ENCODE measurements at places on chromosomes 4 and X.

GRCh38 chrX:2264179-2265030 lies 236.4 kb downstream of the DHRSX start:
- DNase-seq, result no peak

DNA sequence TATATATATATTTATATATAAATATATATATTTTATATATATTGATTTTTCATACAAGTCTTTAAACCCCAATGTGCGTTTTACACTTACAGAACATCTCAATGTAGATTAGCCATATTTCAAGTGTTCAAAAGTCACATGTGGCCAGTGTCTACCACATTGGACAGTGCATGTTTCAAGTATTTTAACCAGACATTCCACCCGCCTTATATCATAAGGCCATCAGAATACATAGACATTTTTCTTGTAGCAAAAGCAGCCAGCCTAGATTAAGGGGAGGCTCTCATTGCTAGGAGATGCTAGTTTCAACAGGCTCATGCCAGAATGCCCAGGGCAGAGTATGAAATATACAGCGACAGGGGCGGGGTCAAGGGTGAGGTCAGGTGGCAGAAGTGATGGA lies 202.0 kb downstream of the NR3C2 start:
- no peak for DNase-seq

DNA sequence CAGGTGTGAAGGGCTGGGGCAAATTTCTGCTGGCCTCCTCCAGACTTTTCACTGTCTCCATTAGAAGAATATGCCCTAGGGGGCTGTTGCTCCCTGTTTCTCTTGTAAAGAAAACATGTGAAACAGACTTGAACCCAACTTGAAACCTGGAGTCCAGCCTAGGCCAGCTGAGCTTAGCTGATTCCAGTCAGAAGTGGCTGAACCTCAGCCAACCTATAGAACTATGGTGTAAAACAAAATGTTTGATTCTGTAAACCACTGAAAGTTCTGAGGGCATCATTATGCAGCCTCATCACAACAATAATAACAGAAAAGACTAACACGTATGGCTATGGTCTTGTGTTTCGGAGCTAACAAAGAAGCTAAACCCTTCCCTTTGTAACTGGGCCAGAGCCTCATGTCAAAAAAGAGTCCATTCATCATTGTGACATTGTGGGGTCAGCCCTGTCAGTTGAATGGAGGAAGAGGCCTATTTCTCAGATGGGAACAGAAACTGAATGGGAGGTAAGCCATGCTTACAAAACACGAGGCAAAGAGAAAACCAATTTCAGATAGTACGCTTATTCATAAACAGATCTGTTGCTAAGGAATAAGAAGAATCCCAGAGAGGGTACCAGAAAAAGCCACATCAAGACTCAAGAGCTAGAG lies 34.1 kb downstream of the SETD7 start:
- DNase-seq, result no peak

DNA sequence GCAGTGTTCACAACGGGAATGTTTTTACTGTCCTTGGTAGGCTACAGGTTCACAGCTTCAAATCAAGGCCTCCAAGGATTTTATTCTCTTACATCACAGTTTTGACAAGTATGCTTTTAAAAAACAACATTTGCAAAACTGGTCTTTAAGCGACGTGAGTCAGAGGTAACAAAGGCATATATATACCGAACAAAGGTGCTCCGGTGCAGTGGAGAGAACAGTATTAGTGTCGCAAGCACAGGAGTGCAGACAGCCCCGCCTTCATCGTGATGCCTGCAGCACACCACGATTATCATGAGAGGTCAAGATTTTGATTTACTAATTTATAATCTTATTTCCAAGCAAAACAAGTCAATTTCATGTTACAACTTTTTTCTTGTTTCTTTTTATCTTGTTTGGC lies 90.8 kb downstream of the GATB start:
- DNase-seq, result no peak

GRCh38 chr4:153592064-153592463 lies 92.0 kb upstream of the TLR2 start:
- no peak for DNase-seq

DNA sequence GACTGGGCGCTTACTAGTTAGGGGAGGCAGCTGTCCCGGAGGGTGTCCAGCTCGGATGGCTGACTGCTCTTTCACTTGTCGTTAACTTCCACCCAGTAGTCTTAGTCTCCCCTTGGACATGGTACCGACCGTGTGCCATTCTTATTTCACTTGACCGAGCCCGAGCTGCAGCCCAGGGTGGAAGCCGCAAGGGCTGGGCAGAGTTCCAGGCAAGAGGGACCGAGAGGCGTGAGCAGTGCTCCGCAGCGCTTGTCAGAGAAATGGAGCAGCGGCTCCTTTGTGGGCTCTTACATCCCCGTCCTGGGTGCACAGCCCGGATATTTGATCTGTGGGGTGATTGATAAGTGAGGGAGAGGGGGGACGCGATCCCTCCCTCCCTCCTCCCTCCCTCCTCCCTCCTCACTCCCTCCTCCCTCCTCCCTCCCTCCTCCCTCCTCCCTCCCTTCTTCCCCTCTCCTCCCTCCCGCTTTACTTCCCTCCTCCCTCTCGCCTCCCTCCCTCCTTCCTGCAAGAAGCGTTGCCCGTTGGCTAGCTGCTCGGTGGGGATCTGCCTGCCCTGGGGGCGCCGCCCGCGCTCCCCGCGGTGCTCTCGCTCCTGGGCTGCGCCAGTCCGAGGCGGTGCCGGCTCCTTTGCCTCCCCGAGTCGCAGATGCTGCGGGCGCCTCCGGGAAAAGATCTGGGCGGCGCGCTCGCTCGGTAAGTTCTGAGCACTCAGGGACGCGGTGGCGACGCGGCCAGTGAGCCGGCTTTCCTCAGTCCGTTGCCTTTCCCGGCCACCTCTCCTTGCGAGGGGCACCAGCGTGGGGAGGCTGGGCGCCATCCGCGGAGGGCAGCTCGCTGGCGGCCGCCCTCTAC lies at the start of gene SLITRK2:
Gene SLITRK2, plus strand, starts transcription at position 499 of the 855 bp plus-strand sequence. CDS start 4,597 bp downstream, outside the sequence.
- DNase-seq, result no peak

GRCh38 chr4:80005863-80006262 lies 67.2 kb downstream of the ANTXR2 start:
- no peak for DNase-seq

- DNase-seq, result no peak
These were observed 8.3 kb upstream of the HOPX start for GRCh38 chr4:56689201-56689969.

- DNase-seq, result no peak
These were observed 129.6 kb upstream of the MED14 start for GRCh38 chrX:40864972-40865371.

DNA sequence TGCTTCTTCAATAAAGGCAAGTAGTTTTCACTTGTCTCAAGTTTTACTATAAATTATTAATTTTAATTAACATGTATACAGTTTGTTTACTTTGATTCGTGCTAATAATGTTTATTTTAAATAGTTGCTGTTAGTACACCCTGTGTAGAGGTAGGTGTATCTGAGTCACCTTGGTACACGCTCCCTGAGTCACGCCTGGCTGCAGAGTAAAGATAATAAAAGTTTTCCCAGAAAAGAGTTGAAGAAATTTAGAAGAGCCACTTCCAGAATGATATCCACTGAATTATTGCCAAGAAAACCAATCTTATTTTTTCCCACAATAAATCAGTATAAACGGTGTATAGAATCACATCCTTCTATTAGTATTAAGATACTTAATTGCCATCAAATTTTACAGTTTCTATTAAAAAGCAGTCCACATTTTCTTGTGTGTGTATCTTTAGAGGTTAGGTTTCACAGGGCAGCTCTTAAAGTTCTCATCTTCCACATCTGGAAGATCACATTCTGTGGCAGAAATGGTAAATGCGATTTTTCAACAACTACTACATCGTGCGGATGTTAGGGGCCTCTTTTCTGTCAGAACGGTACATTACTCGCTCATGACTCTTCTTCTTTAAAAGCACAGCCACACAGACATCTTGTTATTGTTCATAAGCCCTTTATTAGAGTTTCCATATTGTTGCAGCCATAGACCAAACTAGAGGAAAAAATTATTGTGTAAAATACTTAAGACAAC lies 55.4 kb downstream of the HADH start:
- no peak for DNase-seq

DNA sequence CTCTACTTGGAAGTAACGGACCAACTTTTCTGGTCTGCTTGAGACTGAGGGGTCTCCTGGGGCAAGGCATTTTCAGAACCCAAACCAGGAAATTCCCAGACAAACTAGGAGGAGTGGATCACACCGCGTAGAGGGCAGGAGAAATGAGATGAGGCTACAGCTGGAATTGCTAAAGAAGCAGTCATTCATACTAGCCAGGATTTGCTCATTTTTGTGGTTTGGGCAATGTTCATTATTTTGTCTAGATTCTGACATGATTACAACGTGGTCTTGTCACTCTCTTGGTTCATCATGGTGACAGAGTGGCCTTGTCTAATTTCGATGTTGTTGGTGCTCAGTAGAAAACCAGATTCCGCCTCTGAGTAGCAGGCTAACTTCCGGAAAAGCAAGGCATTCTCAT lies 63.2 kb downstream of the BANK1 start:
- no peak for DNase-seq

- DNase-seq, result no peak
These were observed 61.8 kb downstream of the WFS1 start for GRCh38 chr4:6331468-6331867.

DNA sequence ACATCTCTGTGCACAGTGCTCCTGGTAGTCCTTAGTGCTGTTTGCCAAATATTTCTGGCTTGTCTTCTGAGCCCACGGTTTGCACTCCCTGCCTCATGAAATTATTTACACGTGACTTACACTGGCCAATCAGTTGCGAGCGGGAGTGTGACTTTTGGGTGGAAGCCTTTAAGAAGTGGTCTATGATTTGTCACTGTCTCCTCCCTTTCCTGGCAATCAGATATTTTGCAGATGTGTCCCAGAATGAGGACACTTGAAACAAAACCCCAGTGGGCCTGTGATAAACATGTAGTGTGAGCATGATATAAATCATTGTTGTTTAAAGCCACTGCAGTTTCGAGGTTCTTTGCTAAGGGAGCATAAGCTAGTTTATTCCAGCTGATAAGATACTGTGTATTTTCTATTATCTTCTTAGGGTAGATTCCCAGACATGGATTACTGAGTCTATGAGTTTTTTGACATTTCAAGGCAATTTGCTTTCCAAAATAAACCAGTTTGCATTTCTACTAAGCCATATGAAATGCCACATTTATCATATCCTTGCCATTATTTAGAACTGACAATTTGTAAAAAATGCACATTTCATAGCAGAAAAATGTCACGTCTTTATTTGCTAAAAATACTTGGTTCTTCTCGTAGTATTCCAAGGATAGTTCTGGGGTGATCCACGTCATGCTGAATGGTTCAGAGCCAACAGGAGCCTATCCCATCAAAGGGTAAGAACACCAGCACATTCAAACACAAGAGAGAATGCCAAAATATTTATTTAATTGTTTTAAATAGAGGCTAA lies 12.0 kb downstream of the BST1 start:
- DNase-seq, result no peak

DNA sequence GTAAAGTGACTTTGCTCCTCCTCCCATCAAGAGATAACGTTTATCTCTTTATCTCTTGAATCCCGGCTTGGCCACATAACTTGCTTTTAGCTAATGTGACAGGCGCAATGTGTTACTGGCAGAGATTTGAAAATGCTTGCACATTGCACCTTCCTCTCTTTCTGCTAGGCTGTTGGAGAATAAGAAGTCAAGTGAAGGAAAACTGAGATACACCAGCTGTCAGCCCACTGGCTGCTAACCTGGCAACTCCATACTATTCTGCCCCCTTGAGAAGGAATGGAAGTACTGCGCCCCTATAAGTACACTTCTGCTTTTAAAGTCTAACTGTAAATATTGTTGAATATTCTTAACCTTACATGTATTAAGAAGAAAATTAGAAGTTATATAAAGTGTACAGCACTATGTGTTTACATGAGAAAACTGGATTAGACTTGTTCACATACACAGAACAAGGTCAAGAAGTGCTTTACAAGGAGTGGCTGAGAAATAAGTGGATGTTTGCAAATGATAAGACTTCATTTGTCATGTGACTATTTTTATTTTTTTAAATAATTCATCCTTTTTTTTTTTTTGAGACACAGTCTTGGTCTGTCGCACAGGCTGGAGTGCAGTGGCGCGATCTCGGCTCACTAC lies 424.5 kb upstream of the CTSO start:
- DNase-seq, result no peak

GRCh38 chrX:11273544-11273943 lies 19.7 kb upstream of the AMELX start:
- no peak for DNase-seq

DNA sequence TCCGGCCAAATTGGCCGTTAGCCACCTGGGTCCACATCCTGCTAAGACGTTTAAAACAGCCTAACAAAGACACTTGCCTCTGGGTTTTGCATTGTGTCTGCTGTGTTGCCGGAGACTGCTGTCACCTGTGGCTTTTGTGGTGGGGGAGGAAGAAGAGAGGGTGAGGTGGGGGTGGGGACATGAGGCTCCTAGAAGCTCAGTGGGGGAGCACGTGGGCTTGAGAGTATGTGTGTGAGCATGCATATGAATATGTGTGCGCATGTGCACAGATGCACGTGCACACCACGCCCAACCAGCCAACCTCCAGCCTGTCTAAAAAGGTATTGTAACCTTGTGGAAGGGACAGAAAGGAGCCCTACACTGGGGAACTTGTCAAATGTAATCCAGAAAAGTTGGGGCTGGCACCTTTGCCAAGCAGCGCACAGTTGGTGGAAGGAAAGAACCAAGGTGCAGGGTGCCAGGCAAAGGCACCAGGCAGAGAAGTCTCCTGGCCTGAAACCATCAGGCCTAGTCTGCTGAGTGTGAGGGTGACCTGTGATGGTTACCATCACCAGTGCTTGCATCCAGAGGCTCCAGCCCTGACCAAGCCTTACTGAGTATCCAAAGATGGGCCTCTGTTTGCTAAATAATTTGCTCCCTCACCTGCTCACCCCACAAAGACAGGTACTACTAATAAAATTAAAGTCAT lies 10.1 kb upstream of the SASH3 start:
- DNase-seq, result no peak

- no peak for DNase-seq
These were observed 28.5 kb upstream of the PTPN13 start for GRCh38 chr4:86565651-86566050.

- no peak for DNase-seq
These were observed 580.3 kb downstream of the FSTL5 start for GRCh38 chr4:161583549-161583948.

- DNase-seq, result no peak
These were observed 63.4 kb downstream of the NUDT10 start for GRCh38 chrX:51395810-51396728.

DNA sequence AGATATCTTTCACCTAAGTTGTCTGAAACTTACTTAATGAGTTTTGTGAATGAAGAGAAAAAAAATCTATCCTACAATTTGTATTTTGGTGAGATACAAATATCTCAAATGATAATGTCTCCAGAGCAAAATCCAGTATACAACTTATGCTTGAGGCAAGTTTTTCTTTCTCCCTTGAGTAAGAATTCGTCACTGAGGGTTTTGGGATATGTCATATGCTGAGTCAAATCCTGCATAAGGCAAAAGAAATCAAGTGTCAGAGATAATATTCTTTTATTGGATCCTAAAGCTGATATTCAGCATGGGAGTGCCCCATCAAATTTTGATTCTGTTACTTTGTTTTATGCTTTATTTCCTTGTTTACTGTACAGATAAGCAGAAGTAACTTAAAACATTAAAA lies 1308.6 kb downstream of the ARAP2 start:
- DNase-seq, result no peak

GRCh38 chrX:77930581-77930980 lies 20.1 kb downstream of the ATP7A start:
- DNase-seq, result no peak

- DNase-seq, result no peak
These were observed 197.0 kb downstream of the CAMK2D start for GRCh38 chr4:113564493-113564892.
